ENCODE measurements at places on chromosomes 5 and 9.

DNA sequence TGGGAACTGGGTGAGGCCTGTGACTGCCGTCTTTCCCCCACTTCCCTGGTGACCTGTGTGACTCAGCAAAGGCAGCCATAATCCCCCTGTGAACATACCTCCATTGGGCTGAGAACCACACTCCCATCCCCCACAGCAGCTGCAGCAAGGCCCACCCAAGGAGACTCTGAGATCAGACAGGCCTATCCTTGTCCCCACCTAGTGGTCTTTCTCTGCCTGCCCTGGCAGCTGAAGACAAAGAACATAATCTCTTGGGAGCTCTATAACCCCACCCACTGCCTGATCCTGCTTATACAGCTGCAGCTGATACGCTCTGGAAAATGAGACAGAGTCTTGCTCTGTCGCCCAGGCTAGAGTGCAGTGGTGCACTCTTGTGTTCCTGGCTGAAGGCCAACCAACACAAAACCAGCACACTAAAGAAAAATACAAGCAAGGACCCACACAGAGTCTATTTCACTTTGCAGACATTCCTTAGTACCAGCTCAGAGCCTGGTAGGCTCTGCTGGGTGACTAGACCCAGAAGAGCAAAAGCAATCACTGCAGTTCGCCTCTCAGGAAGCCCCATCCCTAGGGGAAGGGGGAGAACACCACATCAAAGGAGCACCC, 106.7 kb downstream of the MCTP1 start:
- no peaks in the 10 kb centered on the region for H3K27me3 ChIP-seq
- no peaks in the 10 kb centered on the region for H3K4me1 ChIP-seq
- no peak for DNase-seq
- H3K4me3 ChIP-seq, result no peak overlapping the region
- H3K36me3 ChIP-seq, result no peaks in the 10 kb centered on the region

DNA sequence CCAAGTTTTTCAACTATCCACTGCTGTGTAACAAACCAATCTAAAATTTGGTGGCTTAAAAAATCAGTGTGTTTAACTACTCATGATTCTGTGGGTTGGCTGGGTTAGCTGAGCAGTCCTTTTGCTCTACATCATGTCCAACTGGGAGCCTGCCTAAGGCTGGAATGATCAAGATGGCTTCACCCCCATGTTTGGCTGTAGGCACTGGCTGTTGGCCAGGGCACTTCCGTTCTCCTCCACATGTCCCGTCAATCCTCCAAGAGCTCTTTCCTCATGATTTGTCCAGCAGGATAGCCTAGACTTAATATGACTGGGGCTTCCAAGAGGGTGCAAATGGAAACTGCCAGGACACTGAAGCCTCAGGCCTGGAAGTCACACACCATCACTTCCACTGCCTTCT, 17.0 kb upstream of the TSSK1B start:
- H3K27me3 ChIP-seq, result no peaks in the 10 kb centered on the region
- H3K27ac ChIP-seq, result no peak overlapping the region
- DNase-seq, result no peak
- H3K4me1 ChIP-seq, result no peaks in the 10 kb centered on the region
- H3K36me3 ChIP-seq, result no peaks in the 10 kb centered on the region

GRCh38 chr9:116497095-116497890, 189.8 kb upstream of the TRIM32 start:
- no peak overlapping the region for H3K27ac ChIP-seq
- DNase-seq, result no peak
- H3K27me3 ChIP-seq, result no peaks in the 10 kb centered on the region

DNA sequence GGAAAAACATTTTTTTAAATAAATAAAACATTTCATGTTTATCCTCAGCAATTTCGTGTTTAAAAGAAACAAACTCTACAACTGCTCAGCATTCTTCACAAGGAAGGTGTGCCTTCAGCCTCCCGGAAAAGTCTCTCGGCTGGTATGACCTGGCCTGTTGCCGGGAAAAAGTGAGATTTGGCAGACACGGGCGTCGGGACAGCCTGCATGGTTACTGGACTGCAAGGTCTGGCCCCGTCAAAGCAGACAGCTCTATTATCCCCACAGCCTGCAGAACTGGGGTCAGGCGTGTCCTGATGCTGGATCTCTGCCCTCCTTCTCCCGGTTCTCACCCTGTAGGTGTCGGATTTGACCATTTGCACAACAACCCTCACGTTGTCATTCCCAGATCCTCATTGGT, 120.3 kb upstream of the SPATA31C2 start:
- no peak for DNase-seq
- no peak overlapping the region for H3K27ac ChIP-seq
- no peaks in the 10 kb centered on the region for H3K27me3 ChIP-seq
